ENCODE measurements at places on chromosomes 2 and 18.

- no peak for DNase-seq
Measured at GRCh38 chr2:21916934-21917522, 793.3 kb downstream of the TDRD15 start.

GRCh38 chr2:107313316-107313715 lies 427.3 kb upstream of the ST6GAL2 start:
- no peak for DNase-seq

DNA sequence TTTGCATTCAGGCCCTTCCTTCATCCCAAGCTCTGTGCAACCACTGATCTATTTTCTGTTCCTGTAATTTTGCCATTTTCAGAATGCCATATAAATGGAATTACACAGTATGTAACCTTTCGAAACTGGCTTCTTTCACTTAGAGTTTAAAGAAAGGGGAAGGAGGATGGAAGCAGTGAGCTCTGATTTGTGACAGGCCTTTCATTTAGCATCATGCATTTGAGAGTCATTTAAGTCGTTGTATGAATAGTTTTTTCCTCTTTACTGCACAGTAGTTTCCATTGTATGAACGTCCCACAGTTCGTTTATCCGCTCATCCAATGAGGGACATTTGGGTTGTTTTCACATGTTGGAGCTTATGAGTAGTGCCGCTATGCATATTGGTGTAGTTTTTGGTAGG lies 67.0 kb downstream of the LBH start:
- DNase-seq = no peak

DNA sequence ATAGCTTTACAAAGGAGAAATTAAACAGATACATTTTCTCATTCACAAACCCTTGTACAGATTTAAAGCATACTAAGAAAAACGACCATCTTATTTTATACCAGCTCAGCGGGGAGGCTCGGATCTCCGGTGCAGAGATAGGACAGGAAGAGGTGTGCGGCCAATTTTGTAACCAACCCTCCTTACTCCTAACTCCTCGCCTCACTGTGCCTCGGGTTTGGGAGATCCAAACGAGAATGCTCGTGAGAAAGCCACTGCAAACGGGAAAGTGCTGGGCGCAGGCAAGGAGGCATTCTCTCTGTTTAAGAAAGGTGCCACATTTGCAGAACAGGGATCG lies 1.2 kb downstream of the KDSR start:
- no peak for DNase-seq

GRCh38 chr2:171522052-171522787 lies at the start of gene CYBRD1:
Gene CYBRD1 (plus strand): TSS chr2:171522474. CDS start chr2:171522546, 72 bp downstream.
- DNase-seq = peak; percentile 5

- DNase-seq = no peak
Measured at GRCh38 chr2:231489990-231490389, 25.7 kb upstream of the NCL start.

DNA sequence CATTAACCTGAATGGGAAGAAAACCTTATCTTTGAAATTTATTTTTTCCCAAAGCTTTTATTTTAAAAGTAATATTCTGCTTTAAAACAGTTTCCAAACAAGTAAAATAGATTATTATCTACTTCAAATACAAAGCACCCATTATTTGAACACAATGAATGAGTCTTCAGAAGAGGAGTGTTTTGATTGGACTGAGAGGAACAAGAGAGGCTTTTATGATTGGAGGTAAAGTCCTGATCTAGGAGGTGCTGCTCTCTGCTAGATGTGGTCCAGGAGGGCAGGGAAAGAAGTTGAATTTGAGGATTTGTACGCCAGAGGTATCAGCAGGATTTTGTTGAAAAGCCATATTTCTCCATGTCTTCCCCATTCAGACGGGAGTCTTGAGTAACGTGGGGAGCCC lies 900.7 kb downstream of the SOCS6 start:
- DNase-seq = no peak

- DNase-seq = no peak
Measured at GRCh38 chr2:223954401-223954800, 2.9 kb upstream of the MRPL44 start.

GRCh38 chr2:184589261-184589660 lies 9.1 kb upstream of the ZNF804A start:
- no peak for DNase-seq

DNA sequence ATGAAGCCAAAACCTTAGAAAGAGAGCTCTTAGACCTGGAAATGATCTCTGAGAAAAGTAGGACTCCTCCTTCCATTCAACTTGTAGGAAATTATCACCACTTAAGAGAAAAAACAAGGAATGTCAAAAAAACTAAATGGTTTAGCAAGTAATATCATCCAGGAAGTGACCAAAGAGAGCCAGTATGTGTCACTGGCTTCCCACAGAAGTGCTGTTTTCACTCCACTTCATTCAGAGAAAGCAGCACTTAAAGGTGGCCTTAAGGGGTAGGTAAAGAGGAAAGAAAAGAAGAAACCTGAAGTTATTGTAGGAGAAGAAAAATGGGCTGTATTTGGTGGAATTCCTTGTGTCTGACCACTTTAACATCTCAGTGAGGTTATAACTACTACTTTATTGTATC lies 414.4 kb upstream of the ETAA1 start:
- DNase-seq = no peak

DNA sequence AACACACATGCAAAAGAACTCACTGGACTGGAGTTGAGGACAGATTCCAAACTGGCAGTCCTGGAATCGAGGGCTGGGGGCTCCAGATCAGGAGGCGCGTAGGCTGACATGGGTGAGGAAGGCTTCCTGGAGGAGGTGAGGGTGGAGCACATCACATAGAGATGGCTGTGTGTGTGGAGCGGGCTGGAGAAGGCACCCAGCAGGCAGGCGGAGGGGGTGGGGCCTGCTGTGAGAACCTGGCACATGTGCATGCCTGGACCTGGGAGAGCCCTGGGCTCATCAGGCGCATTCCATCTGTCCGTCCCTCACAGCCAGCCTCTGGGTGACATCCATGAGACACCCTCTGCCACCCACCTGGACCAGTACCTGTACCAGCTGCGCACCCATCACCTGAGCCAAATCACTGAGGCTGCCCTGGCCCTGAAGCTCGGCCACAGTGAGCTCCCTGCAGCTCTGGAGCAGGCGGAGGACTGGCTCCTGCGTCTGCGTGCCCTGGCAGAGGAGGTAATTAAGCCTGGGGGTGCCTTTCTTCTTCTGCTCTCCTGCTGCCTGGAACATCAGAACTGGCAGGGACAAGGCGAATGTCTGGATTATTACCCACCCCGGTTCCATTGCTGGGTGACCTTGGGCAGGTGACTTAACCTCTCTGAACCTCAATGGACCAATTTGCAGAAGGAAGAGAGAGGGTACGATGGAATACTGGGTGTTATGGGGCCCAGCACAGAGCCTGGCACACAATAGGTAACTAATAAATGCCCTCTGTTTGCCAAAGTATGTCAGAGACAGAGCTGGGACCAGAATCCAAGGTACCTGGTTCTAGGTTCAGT lies 108.3 kb downstream of the DYSF start:
- no peak for DNase-seq

DNA sequence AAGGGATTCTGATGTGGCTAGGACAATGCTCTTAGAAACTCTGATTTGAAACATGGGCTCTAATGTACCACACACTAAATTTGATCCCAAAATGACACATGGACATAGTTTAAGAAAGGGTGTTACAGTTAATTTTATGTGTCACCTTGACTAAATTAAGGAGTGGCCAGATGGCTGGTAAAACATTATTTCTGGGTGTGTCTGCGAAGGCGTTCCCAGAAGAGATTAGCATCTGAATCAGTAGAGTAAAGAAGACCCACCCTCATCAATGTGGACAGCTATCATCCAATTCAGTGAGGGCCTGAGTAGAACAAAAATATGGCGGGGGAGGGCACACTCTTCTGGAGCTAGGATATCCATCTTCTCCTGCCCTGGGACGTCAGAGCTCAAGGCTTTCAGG lies 283.1 kb upstream of the CHAC2 start:
- no peak for DNase-seq

DNA sequence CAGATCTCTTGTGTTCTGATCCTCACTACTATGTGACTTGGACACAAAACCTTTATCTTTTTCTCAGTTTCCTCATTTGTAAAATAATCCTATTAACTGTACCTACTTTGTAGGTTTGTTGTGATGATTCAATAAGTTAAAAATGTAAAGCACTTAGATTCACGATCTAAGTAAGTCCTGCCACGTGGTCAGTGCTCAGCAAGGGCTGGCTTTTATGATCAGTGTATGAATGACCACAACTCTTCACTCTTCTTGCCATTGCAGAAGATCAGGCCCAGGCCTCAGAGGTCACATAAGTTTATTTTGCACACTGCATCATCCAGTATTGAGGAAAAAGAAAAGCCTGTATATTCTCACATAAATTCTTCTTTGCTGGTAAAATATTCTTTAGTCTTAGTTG lies 1192.5 kb upstream of the ACVR2A start:
- no peak for DNase-seq

GRCh38 chr2:134919341-134920210 lies 954 bp downstream of the CCNT2 start:
- DNase-seq = peak; percentile 44

DNA sequence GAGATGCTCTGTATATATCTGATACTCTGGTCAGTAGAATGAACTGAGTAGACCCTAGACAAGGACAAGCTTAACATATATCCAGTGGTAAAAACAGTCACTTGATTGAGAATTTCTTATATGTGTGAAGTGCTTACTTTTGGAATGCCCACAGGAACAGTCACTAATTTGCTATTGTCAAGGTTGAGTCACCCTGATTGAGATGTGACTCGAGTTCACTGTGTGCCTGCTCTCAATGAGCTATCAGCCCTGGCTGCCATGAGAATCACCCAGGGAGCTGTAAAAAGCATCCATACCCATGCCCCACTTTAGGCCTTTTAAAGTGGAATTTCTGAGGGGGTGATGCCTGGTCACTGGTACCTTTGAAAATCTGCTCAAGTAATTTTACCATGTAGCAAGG lies 283.7 kb downstream of the SUCLG1 start:
- DNase-seq = no peak

DNA sequence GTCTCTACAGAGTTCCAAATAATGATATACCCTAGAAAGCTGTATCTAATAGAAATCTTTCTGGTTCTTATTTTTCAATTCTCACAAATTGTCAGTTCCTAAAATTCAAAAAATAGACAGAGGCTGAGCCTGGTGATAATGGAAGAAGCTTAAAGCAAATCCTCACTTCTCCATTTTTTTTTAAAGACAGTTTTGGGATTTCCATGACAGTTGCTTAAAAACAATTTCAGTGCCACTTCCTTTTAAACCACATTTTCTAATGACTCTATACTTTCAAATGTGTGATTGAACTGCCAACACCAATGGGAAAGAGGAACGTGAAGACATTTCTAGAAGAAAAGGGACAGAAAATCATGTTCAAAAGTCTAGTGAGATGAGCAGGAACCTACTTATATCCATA lies 4.0 kb downstream of the GKN2 start:
- no peak for DNase-seq

DNA sequence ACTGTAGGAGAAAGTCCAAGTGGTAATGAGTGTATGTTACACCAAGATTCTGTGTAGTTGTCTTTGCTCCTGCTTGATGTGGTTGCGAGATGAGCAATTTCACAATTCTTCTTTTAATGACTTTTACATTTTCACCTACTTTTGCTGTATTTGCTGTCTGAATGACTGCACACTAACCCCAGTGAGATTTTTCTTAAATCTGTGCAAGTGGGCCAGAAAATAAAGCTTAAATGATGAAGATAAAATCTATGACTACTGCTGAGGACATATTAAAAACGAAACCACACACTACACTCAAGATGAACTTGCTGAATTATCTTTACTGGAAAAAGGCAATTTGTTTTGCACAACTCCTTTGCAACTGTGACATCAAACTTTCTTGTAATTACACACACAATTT lies 4.1 kb downstream of the LDAH start:
- no peak for DNase-seq

- no peak for DNase-seq
Measured at GRCh38 chr2:122805346-122805745, 1049.9 kb downstream of the TSN start.

DNA sequence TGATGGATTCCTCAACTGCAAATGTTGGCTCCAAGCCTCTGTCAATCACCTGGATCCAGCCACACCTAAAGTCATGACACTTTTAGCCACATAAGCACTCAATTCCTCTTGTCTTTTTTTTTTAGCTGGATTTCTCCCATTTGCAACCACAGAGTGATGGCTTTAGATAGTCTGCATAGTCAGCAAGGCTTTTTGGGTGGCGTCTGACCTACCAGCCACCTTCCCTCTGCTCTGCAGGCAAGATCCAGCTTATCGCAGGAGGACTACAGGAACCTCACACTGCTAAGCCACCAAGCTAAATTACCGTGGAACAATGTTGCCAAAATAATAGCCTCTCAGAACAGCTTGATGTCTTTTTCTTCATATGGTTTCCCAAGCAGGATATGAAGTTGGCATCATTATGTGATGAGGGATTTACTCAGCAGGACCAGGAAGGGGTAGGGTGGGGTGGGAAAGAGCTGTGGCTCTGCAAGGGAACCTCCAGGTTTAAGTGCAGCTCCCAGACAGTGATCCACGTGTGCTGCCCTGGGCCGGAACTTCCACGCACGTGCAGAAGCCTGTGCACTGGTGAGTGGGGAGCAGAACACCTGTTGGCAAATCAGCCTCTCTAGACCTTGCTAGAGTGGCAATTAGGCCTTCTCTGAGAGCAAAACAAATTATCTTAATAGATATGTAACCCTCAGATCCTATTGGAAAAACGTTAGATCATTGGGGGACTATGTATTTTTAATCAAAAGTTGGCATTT lies 170.6 kb upstream of the NCK2 start:
- DNase-seq = no peak

DNA sequence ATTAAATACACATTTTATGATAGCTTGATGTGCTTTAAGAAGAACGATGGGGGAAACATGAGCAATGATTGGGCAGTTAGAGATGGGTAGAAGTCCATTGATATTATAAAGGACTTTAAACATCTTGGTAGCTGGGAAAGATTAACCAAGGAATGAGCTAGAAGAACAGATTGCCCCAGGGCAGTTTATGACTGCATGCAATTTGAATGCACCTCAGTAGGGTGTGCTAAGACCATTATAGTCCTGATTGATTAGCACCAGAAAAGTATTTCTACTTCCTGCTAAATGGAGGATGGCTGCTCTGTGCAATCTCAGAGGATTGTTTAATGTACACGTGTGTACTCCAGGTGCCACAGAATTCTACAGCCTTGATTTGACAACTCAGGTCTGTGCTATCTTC lies 641.9 kb downstream of the CNTNAP5 start:
- no peak for DNase-seq

DNA sequence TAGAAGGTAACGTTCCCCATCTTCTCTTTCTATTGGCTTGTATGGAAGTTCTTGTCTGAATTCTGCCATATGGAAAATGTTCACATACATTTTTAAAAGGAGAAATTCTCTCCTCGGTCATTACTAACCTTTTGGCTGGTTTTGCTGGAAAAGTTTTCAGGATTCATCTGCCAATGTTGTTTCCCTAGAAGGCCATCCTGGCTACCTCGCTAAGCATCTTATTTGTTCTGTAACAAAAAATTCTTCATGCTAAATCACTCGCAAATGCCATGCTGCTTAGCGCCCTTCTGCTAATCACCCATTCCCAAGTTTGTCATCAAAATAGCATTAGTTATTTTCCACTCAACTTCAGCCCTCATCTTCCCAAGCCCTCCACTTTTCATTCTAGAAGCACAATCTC lies 262.0 kb downstream of the SLC8A1 start:
- DNase-seq = no peak

Measured in stimulated activated CD4-positive, alpha-beta T cell treated with anti-CD3 and anti-CD28 coated beads, Interleukin-4, amount 100 ng/mL, for 48 hours (primary cell).